Effector memory CD8-positive, alpha-beta T cell (primary cell): ENCODE measurements at places on chromosomes 12 and 14.

- H3K36me3 ChIP-seq = peaks cover 19% of the 10 kb centered on the region
- peaks cover 11% of the 10 kb centered on the region for H3K4me1 ChIP-seq
- no peak overlapping the region for H3K4me3 ChIP-seq
- DNase-seq = no peak
- H3K27me3 ChIP-seq = no peaks in the 10 kb centered on the region
- no peak overlapping the region for H3K27ac ChIP-seq
These were observed 1.0 kb downstream of the NRIP2 start for GRCh38 chr12:2833810-2834209.

GRCh38 chr14:64298773-64299172 lies 4.6 kb upstream of the ESR2 start:
- H3K27ac ChIP-seq = no peak overlapping the region
- H3K36me3 ChIP-seq = peaks cover 3% of the 10 kb centered on the region
- H3K4me3 ChIP-seq = no peak overlapping the region

- no peak for DNase-seq
- H3K27me3 ChIP-seq = no peaks in the 10 kb centered on the region
- H3K36me3 ChIP-seq = no peaks in the 10 kb centered on the region
These were observed 41.1 kb downstream of the ACSM4 start for GRCh38 chr12:7344833-7345606.

DNA sequence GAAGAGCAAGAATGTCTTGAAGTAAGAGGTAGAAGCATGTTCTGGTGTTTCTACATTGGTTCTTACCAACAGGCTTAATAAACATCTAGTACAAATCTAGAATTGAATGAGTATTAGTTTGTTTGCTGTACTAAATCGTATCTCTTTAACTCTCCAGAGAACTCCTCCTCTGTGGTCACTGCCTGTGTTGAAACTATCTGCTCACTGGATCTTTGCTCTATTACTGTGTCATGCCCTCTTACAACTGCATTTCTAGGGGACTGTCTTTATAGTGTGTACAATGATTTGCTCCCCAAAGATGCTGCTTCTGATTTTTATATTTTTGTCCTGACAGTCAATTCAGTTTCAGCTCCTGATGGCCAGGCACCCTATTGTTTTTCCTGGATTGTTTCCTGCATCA lies 50.1 kb upstream of the E2F7 start:
- H3K36me3 ChIP-seq = no peaks in the 10 kb centered on the region
- H3K27ac ChIP-seq = no peak overlapping the region
- no peaks in the 10 kb centered on the region for H3K27me3 ChIP-seq
- no peaks in the 10 kb centered on the region for H3K4me1 ChIP-seq
- H3K4me3 ChIP-seq = no peak overlapping the region

GRCh38 chr12:14239935-14240872 lies 125.3 kb upstream of the ATF7IP start:
- H3K36me3 ChIP-seq = peaks cover 3% of the 10 kb centered on the region
- peak overlapping the region; percentile 84 for H3K4me3 ChIP-seq
- peaks cover 19% of the 10 kb centered on the region for H3K4me1 ChIP-seq

GRCh38 chr12:56229916-56230431 lies at the start of gene SLC39A5:
TSS of gene SLC39A5 (plus strand) at chr12:56230051. CDS start at chr12:56231275, 1,224 bp downstream.
- peaks cover 10% of the 10 kb centered on the region for H3K4me1 ChIP-seq
- no peaks in the 10 kb centered on the region for H3K27me3 ChIP-seq
- H3K4me3 ChIP-seq = no peak within 1 kb of the TSS
- H3K36me3 ChIP-seq = no peaks in the 10 kb centered on the region
